ENCODE measurements at places on chromosomes 4 and X. TPM values are rescaled to one million over a fixed set of nuclear protein-coding genes. Genes with fewer than 3 reads are reported as not detected.

GRCh38 chr4:169404960-169405359 lies 134.2 kb upstream of the SH3RF1 start:
- no peak for DNase-seq

DNA sequence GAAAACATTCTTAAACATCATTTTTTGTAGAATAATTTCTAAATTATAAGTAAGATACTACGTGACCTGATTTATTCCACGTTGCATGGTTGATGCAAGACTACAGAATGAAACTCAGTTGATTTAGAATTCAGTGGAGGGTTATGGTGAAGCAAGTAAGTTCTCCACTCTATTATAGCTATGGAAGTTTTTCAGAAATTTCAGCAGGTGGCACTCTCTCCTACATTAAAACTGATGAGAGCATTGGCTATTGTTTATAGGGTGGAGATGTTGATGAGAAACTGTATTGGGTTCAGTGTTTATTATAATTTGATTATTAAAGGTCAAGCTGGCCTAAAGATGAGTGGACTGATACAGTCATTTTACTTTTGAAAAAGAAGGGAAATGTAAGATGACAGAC lies 88.0 kb downstream of the FNIP2 start:
- no peak for DNase-seq

- no peak for DNase-seq
These were observed 67.2 kb downstream of the TMEM131L start for GRCh38 chr4:153533387-153533786.

DNA sequence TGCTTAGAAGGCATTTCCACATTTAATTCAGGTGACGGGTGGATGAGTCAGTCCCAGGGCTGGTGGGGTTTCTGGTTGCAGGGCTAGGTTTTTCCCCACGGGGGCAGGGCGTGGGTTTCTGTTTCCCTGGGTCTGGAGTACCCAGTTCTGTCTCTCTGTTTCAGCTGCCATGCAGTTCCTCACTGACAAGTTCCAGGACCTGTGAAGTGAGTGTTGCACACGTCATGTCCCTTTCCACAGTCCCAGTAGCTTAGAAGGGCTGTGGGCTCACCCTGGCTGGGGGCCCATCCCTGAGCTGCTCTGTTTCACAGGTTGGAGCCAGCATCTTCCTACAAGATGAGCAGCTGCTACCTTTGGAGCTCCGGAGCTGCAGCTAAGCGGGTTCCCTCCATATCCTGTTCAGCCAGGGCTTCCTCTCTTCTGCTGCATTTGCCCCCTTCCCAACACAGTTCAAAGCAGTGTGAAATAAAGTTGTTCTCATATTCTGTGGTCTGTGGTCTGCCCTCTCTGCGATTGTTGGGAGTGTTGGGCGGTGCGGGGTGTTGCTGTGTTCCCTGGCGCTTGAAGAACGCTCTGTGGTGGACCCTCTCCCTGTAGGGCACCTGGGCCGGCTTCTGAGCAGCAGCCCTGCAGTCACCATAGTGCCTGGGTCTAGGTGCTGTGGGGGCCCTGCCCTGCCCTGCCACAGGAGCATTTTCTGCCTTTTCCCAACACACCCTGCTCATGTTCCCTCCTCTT lies 3.9 kb downstream of the LOC101059915 start:
- no peak for DNase-seq

- DNase-seq = no peak
These were observed 292.9 kb downstream of the IL1RAPL1 start for GRCh38 chrX:28880136-28880535.

- no peak for DNase-seq
These were observed 359.3 kb downstream of the GRXCR1 start for GRCh38 chr4:43251841-43252240.

GRCh38 chrX:45830343-45830742 lies 629.7 kb upstream of the DIPK2B start:
- DNase-seq = no peak

DNA sequence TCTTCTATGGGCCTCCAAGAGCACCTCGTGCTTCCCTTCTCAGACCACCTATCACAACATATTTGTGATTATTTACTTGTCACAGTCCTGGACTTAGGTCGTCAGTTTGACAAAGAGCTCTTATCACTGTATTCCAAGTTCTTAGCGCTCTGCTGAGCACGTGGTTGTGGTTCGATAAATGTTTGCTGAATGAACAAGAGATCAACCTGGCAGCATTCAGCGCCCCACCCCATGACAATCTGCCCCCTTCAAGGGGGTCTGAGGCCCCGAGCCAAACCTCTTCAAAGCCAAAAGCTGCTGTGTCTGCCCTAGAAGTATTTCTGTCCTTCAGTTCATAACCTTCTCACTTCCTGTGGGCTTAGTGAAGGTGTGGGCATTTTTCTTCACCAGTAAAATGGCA lies 15.0 kb downstream of the RPS4X start:
- no peak for DNase-seq

GRCh38 chrX:109753256-109753655 lies 20.2 kb upstream of the ACSL4 start:
- DNase-seq = no peak

DNA sequence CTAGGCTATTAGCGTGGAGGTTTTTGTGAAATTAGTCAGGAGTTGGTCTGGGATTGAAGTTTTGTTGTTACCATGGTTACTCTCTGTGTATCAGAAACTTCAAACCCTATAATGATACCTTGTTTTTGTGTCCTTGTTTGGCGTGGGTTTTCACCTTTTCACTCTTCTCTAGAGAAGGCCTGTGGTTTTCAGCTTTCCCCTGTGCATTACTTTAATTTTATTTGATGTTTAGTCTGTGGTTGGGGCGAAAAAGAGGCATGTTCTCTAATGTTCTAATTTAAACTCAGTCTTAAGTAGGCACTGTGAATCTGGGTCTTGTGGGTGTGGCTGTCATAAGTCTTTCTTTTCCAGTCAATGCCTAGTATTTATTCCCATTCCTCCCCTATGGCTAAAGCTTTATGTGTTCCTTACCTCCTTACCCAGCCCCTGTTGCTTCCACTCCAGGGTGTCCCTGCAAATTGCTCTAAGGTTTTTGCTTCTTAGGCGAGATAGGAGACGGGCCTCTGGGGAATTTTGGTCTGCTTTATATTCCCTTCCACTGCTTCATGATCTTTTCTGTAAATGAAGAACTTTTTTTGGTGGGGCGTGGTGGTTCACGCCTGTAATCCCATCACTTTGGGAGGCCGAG lies 326.3 kb upstream of the ZCCHC13 start:
- peak; percentile 46 for DNase-seq

DNA sequence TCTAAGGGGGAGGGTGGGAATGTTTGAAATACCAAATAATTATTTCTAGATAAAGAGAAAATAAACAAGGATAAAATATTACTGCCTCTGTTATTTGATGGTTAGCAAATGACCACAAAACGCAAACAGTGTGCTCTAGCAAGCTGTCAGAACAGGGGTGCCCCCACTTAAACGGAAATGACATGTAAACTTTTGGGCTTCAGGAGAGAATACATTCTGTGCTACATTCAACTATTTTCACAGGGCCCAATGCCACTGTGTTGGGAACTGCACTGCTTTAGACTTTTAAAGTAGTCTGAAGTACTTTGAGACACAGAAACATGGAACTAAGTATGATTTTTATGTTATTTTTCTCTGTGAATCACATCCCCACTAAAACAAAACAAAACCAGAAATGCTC lies 14.1 kb downstream of the CD40LG start:
- DNase-seq = no peak

DNA sequence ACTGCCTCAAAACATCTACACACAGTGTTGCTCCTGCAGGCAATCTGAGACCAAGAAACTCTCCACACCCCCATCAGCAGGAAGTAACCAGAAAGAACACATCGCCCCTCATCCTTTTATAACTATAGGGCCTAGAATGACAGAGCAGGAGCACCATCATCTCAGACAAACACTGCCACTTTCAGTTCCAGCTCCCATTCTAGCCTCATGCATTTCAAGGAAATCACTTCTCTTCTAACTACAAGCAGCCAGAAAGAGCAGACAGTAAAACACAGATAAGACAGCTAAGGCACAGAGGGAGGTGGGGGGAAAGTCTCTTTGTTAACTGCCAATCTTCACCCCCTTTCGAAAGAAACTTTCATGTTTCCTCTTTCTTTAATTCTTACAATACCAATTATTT lies 102.6 kb upstream of the TENT5D start:
- no peak for DNase-seq

DNA sequence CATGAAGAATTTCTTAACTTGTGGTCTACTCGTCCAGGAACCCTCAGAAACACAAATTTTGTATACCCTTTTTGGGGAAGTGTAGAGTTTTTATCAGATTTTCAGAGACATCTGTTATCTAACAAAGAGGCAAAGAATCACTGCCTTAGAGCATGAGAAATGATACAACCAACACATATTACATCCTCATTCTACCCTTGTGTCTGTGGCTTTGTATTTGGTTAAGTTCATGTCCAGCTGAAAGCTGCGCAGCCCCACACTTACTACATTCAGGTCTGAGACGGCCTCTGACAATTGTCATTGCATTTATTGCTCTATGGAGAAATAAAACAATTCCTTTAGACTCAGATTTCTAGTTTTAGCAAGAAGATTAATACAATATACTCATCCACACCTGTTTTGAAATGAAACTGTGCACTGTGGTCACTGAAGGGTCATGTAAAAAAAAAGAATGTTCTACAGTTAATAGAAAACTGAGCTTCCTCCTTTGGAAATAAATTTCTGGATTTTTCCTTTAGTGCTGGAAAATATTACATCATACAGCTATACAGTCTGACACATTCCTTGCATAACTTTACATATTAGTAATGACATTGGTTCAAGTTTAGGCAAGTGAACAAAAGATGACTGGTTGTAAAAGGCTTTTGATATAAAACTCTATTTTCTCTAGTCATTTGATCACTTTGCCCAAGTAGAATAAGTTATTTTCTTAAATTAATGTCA lies 39.8 kb downstream of the GLRB start:
- no peak for DNase-seq

- no peak for DNase-seq
These were observed 149.5 kb downstream of the NR3C2 start for GRCh38 chr4:148292686-148293085.

- no peak for DNase-seq
These were observed 12.7 kb downstream of the ART3 start for GRCh38 chr4:76087007-76087769.

- no peak for DNase-seq
These were observed 49.7 kb upstream of the ANKRD17 start for GRCh38 chr4:73308286-73308685.

DNA sequence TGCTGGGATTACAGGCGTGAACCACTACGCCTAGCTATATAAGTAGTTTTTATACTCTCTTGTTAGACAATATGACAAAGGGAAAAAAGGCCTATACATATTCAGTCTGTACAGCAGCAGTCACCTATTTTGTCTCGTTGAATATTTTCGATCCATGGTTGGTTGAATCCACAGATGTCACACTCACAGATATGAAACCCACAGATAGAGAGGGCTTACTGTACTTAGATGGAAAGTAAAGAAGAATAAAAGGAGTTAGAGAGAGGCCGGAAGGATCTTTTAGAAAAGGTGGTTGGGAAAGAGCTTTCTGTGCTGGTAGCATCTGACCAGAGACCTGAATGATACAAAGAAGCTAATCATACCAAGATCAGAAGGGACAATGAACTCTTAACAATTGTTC lies 38.3 kb upstream of the SPINK2 start:
- DNase-seq = no peak

DNA sequence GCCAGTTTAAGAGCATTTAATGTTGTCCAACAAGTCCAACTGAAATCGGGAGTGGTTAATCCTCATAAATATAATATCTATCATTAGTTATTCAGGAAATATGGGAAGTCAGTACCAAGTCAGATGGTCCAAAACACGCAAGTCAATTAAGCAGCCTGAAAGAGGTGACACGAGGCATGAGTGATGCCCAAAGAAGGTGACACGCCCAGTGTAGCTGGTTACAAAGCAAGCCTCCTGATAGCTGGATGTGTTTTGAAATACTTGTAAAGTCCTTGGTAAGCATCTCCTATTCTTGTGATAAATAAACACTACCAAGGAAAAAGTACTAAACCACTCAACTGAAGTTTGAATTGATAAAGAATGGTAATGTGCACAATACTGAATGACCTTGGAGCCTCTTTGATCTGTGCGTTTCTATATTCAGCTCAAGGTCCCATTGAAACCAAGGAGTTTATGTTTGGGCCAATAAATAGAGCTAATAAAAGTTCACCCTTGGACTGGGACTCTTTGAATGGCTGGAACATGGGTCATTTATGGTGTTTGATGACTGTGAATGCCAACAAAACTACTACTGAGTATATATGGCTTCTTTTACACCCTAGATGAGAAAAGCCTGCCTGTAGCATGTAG lies 93.2 kb upstream of the KLF3 start:
- DNase-seq = no peak

DNA sequence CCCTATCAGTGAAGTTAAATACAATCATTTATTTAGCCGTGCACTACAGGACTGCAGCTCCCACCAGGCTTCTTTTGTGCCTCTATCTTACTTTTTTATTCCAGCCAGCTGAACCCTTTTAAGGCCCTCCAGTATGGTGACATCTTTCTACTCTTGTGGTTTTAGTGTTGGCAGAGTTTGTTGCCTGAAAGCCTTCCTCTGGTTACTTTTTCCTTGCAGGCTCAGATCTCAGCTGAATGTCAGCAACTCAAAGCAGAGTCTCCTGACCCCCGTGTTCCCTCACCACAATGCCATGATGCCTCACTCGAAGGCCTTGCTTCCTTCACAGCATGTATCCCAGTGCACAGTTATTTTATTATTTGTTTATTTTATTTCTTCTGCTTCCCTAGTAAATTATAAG lies 818.9 kb upstream of the LCORL start:
- no peak for DNase-seq

GRCh38 chr4:24642981-24643547 lies 58.7 kb upstream of the DHX15 start:
- DNase-seq = no peak

DNA sequence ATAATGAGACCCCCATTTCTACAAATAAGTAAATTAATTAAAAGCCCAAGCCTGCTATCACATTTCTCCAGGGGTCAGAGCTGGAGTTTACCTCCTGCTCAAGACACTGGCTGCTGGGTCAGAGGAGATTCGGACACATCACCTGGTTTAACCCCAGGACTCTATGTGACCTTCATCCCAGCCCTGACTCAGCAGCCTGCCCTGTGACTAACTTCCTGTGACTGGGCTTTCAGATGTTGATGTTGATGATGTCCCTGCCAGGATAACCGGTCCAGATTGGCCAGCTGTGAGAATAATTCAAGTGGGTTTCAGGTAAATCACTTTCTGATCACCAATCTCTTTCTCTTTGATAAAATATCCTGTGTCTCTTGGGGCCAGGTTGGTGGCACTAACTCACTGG lies 102.4 kb upstream of the MAML3 start:
- no peak for DNase-seq

DNA sequence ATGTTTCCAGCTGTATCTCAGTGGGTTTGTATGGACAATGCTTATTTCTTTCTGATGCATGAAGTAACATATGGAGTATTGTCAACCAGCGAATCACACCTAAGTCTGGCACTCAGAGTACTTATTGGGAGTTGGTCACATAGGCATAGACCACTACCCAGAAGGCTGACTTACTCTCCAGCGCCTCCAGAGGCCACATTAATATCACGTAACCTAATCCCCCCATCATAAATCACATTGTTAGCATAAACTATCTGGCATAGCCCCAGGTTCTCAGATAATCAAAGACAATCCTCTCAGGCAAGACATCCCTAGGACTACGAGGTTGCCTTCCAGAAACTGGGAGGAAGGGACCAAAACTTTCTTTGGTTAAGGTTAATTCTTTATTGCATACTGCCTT lies 560.5 kb upstream of the PABPC4L start:
- DNase-seq = no peak

The MAGEA1 gene
- total RNA-seq = not detected

The DCAF4L1 gene
- total RNA-seq = 0.16 TPM

The BEND4 gene
- total RNA-seq = 0.15 TPM

The GASK1B gene
- total RNA-seq = 0.21 TPM

The ELK1 gene
- 55.5 TPM for total RNA-seq

The SPANXN3 gene
- not detected for total RNA-seq

The ATP10D gene
- 30.0 TPM for total RNA-seq

The GSX2 gene
- total RNA-seq = 0.54 TPM

Measured in GM12878 (cell line).